ENCODE measurements at places on chromosomes 2 and 18.

GRCh38 chr2:227655454-227655853 is 11.2 kb upstream of the SCYGR5 start:
- peak; percentile 86 for DNase-seq

- peak; percentile 8 for DNase-seq
These were observed 229.3 kb upstream of the ZSWIM2 start for GRCh38 chr2:187078297-187078696.

DNA sequence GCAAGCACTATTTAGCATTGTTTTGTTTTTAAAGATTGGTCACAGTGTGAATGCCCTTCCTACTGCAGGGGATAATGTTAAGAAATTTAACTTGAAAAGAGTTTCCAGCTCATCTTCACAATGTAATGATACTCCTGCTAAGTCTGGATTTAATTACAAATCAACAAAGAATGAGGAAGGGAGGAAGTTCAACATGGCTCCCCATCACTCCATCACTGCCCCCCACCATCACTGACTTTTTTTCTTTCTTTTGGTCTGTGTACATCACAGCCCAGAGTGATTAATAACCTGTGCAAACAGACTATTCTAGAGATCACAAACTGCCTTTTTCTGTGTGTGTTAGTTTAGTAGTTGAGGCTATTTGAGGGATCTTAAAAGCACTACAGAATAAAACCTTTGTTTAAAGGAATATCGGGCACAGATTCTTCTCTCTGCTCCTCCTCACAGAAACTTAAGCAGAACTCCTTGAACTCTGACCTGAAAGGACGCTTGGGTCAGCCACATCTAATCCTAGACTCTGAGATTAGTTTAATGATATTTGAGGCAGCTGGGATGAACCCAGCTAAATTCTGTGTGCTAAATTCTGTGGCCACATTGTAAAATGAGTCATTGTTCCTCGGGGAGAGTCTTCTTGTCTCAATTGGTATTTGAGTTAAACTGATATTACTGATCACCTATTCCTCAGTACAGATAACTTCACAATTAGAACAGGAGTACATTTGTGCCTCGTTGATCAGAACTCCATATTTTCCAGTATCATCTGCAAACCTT is 47.8 kb downstream of the SATB2 start:
- no peak for DNase-seq

GRCh38 chr18:25862881-25863600 is 227.4 kb downstream of the SS18 start:
- no peak for DNase-seq

- DNase-seq, result peak; percentile 98
These were observed 223.6 kb upstream of the EPAS1 start for GRCh38 chr2:46073540-46074046.

GRCh38 chr2:172072303-172072702 is 13.0 kb upstream of the DLX1 start:
- no peak for DNase-seq

GRCh38 chr18:9334973-9335696 is 562 bp downstream of the TWSG1 start:
- DNase-seq, result peak; percentile 30

All from A172 (cell line).